ENCODE measurements at places on chromosomes 3 and 15.

GRCh38 chr3:27797773-27798172 lies 75.7 kb upstream of the EOMES start:
- no peak for DNase-seq

GRCh38 chr15:64635499-64636495 lies 139.6 kb downstream of the RBPMS2 start:
- DNase-seq = peak; percentile 12

DNA sequence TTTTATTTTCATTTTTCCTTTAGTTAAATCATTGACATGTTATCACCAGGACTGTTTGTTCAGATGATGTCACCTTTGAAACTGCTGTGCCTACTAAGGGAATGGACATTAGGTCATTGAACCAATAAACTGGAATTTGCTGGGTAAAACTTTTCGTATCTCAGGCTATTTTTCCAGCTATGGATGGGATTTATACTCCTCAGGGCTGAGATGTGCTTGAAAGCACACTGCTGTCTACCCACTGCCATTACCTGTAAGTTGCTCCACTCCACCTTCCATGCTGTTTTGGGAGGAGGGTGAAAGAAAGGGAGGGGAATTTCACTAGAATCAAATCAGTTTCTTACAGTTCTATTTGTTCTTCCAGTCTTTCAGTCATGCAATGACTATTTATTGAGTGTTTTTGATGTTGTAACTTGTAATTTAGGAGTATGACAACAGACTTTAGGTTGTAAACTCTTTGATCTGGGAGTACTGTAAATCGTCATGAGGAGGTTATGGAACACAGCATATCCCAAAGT lies 11.3 kb downstream of the EHD4 start:
- DNase-seq = no peak

DNA sequence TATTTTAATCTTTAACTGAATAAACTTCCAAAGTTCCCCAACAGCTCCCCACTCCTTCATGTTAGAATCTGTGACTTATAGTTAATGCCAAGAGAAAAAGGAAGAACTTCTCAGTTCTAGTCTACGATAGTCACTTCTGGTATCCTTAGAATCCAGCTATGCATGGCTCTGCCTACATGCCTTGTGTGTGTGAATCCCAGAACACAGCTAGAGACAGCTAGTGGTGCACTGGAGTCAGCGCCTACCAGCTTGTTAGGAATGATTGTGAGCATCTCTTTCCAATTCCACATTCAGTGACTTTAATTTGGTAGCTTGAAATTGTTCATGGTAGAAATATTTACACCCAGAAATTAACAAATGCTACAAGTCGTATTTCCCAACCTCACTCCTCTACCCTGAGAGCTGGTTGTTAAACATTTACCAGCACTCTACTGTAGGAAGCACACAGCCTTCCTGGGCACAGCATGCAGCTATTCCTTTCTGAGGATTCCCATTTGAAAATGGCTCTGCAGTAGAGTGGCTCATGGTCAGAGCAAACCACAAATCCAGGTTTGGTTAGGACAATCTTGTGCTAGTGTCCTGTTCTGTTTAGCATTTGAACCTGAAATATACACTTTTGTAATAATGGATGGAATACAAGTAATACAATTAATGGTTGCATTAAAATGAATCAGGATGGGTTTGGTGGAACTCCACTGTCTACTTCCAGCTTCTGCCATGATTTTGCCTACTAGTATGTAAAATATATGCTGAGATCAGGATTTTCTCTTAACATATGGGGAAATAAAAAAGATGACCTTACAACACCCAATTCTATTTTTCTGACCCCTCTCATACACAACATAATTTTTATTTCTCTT lies 371.0 kb upstream of the GBE1 start:
- no peak for DNase-seq

DNA sequence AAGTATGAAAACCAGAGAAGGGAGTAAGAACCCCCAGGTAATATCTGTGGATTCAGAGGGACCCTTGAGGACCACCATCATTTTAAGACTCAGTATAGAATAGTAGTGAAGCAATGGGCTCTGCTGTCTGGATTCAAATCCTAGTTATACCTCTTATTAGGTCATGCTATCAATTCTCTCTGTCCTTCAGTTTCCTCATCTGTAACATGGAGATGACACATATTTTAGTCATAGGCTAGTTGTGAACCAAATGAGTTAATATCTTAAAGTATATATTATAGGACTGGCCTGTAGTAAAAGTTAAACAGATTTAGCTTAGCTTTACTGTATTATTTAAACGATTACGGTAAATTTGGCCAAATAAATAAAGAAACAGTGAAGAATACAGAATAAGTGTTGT lies 177.3 kb upstream of the GOLIM4 start:
- DNase-seq = no peak

DNA sequence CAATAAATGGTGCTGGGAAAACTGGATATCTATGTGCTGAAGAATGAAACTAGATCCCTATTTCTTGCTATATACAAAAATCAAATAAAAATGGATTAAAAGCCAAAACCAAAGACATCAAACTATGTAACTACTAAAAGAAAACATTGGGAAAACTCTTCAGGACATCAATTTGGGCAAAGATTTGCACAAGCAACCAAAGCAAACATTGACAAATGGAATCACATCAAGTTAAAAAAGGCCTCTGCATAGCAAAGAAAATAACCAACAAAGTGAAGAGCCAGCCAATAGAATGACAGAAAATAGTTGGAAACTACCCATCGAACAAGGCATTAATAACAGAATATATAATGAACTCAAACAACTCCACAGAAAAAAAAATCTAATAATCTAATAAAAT lies 1495.3 kb downstream of the SI start:
- no peak for DNase-seq
